ENCODE measurements at places on chromosomes 1 and 21.

DNA sequence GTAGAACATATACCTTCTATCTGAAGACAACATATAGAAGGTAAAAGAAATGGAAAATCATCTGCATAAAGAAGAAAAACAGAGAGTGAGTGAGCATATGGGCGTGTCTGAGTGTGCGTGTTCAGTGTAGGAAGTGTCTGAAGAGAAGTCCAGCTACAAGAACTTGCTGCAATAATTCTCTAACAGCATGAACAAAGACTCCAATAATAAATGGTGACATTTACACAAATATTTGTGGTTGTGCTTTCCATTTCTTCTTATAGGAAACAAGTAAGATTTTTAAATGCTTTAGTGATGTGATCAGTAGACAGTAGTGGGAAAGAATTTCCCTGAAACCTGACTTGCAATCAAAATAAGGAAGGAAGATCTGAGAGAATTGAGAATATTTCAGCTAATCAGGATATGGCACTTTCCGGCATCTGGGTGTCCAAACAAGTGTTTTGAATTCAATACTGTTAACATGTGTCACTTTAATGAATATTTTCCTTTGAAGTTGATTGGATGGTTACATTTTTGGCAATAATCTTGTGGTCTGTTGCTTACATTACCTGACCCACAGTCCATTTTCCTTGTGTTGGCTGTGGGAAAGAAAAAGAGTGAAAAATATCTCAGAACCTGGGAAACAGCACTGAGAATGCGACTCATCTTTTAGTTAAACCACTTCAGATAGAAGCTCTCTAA is 154.0 kb downstream of the TGFB2 start:
- DNase-seq, result no peak

DNA sequence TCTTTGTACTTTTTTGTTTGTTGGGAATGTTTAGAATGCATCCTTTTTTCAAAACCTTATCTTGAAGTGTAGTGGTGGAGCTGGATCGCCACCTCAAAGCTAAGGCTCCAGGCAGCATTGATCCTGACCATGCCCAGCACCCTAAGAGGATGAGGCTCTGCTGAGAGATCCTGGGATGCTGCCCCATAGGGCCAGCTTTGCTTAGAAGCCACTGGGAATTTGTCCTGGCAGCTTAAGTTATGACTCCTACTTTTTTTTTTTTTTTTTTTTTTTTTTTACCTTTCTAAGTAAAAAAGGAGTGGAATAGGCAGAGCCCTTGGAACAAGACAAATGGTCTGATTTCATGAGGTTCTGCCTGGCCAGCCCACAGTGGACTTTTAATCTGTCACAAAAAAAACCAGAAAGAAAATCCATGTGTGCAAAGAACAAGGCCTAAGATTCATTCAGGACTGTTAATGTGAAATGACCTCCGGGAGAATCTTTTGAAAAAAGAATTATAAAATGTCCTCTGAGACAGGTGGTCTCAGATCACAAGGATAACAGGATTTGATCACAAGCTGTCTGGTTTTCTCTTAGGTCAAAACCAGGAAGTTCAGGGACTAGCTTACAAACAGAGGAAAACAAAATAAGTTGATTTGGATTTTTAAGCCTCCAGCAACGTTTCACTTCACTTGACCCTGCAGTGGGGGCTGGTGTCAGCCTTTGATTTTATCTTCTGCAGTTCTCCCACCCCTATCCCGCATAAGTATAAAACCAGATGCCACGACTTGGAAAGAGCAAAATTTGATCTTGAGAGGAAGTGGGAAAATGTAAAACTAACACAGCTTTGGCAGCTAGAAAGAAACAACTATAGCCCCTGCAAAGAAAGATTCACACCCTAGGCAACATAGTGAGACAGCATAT is 25.9 kb upstream of the RAP1A start:
- no peak for DNase-seq

DNA sequence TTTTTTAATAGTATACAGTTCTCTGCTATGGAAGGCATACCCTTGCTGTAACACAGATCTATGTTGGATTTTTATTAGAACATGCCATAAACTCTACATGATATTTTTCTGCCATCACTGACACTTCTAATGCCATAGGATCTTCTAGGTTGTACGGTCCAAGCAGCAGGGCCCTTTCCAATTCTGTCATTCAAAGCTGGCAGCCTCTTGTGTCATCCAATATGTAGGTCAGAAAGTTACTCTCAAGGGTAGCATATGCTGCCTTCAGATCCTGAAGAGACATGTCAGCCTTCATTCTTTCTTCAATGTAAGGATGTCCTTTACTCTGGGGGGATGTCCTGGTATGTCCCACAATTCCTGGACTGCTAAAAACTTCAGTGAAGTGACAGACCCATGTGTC is 629.2 kb upstream of the USP24 start:
- no peak for DNase-seq

DNA sequence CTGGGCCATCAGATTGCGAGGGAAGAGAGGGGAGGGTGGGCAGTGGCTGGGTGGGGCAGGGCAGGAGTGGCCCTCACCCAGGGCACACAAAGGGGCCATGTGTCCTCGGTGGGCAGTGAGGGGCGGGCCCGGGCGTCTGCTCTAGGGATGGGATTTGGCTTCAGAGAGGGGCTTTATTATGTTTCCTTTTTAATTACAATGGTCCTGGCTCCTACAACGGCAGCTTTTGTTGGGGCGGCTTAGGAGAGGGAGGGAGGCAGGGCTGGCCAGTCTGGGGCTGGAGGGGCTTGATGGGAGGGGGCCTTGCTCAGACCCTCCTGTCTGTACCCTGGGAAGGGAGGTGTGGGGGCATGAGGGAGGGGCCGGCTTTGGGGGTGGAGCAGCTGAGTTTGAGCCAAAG is 102.8 kb upstream of the WNT4 start:
- DNase-seq, result no peak

GRCh38 chr1:59089922-59090457 is 206.9 kb upstream of the FGGY start:
- no peak for DNase-seq

DNA sequence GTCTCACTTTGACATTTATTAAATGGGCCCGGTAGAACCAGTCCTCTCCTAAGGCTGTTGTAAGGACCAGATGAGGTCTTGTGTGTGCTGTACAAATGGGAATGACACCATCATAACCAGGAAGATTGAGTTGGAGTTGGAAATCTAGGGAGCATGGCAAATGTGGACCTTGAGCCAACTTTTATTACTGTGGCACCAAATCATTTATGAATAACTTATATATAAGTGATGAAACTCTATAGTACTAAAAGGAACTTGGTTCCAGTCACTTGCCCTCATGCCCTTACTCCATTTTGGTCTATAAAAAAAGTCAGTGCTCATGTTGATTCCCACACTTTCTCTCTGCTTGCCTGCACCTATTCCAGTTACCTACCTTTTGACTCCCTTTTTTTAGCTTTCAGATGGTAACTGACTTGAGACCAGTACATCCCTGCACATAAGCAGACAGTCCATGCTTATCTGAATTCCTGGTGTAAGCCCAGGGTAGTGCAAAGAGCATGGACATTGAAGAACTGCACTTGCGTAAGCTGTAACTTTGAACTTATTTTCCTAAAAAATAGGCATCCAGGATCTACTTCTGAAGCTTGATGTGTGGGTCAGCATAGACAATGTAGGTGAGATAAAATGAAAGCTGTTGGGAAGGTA is 210.6 kb downstream of the PBX1 start:
- no peak for DNase-seq

- DNase-seq, result no peak
Observed at GRCh38 chr1:5598824-5599395, 393.3 kb downstream of the NPHP4 start.

DNA sequence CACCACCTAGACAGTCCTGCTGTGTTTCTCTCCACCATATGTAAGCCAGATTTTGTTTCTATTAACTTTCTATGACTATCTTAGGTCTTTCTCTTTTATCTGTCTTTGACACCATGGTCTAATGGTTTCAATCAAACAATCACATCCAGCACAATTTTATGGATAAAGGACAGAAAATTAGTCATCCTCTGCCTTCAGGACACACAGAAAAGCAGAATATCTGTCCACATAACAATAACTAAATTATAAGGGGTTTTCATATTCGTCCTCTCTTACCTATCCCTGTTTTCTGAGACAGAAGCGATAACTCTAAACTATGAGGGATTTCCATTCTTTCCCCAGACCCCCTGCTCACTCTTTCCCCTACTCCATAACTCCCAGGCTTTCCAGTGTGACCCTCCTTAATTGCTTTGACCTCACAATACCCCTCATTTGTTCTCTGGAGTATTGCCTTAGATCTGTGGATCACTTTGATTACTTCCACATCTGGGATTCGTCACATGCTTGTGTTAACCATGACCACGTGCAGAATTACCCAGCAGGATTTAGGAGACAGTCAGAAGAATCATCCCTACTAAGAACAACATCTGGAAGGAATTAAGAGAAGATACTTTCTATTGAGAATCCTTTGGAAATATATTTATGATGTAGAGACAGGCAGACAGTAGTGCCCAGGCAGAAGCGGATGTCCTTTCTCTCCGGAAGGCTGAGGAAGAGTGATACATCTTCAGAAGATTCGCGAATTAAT is 108.2 kb upstream of the GREM2 start:
- DNase-seq, result no peak

- peak; percentile 27 for DNase-seq
Observed at GRCh38 chr21:41361786-41362604, at the start of gene MX2. Gene MX2 (plus strand): TSS chr21:41362027. CDS start chr21:41376907, 14,880 bp downstream.

- peak; percentile 57 for DNase-seq
Observed at GRCh38 chr1:157948312-157949073, 45.0 kb upstream of the KIRREL1 start.

- DNase-seq, result no peak
Observed at GRCh38 chr1:115296981-115297380, 41.1 kb downstream of the NGF start.

GRCh38 chr1:113073479-113073950 is 517 bp downstream of the LRIG2 start:
- no peak for DNase-seq

DNA sequence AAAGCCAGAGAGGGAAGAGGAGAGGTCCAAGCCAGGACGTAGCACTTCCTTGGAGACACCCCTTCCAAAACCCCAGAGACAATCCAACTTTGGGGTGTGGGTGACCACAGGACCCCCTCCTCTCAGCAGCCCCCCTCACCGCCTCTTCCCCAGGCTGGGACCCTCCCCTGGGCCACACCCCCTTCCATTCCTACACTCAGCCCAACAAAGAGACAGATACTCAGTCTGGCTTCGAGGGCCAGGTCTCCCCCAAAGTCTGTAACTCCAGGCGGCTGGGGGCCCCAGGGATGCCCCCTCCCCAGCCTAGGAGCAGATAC is 1.4 kb downstream of the MEX3A start:
- DNase-seq, result no peak

DNA sequence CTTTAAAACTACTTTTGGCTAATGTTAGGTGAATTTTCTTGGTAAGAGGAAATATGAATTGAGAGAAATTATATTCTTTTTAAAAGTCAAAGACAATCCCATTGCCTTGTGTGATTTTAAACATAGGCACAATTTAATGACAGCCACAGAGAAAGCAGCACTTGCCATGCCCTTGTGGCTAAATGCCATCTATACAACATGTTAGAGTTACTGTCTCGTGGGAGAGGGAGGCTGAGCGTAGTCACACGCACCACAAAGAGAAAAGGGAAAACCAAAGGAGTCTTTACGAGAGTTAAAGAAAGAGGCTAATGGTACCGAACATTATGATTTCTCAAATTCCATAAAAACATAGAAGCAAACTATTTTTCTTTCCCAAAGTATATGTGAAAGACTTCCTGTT is 537.9 kb downstream of the PTPRC start:
- no peak for DNase-seq

- no peak for DNase-seq
Observed at GRCh38 chr1:89951766-89952604, 42.9 kb upstream of the ZNF326 start.

DNA sequence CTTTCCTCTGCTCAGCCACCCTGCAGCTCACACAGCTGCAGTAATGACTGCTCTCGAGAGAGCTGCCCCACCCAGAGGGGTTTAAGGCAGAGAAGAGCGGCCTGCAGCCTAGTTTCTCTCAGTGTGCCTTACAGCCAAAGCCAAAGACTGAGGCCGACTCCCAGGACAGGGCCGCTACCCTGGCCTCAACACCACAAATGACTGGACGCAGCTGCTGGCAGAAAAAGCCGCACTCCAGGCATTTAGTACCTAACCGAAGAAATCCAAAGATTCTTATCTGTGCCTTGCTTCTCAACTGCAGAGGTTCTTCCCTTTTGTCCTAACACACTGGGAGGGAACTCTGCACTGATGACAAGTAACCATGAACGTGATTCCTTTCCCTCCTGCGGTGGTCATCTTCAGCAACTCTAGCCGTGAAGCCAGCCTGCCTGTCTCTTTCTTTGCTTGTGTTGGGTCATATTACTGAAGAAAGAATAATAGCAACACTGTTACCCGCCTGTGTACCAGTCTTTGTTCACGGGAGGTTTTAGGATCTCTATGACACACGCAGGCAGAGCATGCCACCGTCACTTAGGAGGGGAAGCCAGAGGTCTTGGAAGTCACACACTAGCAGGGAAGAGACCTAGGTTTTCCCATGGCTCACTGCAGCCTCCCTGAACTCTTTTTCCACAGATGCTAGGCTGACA is 202.7 kb downstream of the RHOU start:
- DNase-seq, result peak; percentile 74

- no peak for DNase-seq
Observed at GRCh38 chr1:156126630-156127534, 12.4 kb downstream of the LMNA start.

GRCh38 chr1:214301526-214301925 is 20.6 kb downstream of the SMYD2 start:
- no peak for DNase-seq

GRCh38 chr1:200891774-200892157 is 2.9 kb upstream of the INAVA start:
- no peak for DNase-seq

- peak; percentile 30 for DNase-seq
Observed at GRCh38 chr1:192445839-192446489, 129.2 kb downstream of the RGS21 start.

GRCh38 chr1:89295187-89295586 is 22.5 kb upstream of the GBP5 start:
- no peak for DNase-seq

DNA sequence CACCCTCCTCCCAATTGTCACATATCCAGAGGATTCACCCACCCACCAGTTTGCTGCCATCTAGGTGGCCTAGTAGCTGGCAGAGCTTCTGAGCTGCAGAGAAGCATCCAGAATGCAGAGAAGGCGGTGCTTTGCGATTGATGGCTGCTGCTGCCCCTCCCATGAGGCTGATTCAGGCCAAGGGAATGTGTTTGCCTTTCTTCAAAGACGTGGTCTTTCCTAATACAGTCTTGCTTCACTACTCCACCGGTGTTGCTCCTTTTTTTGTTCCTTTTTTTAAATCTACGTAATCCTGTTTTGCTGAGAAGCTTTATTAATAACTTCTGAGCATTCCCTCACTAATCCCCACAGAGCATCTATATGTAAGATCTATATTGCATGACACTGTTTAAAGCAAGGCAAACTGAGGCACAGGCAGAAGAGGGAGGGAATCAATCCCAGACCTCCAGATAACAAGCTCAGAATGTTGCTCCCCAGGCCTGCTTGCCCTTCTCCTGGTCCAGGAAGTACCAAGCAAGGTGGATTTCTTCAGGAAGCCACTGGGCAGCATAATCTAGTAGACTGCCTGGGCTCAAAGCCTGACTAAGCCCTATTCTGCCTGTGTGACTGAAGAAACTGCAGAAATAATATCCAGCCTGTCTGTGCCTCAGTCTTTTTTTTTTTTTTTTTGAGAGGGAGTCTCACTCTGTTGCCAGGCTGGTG is 275.5 kb upstream of the FMN2 start:
- no peak for DNase-seq

All from globus pallidus (tissue), 1 donor.